Muscle of back (tissue), 13 donors: ENCODE measurements at places on chromosomes 11 and 22. TPM values are rescaled to one million over a fixed set of nuclear protein-coding genes. Genes with fewer than 3 reads are reported as not detected.

DNA sequence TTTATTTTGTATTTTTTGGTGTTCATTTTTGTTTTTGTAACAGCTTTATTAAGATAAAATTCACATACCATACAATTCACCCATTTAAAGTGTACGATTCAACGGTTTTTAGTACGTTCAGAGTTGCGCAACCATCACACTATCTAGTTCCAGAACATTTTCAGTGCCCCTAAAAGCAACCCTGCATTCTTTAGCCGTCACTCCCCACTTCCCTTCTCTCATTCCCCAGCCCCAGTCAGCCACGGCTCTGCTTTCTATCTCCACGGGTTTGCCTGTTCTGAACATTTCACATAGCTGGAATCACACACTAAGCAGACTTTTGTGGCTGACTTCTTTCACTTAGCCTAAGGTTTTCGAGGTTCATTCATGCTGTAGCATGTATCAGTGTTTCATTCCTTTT is 9.6 kb upstream of the KCNQ1OT1 start:
- no peak for DNase-seq

C11orf91 gene
- polyA plus RNA-seq = not detected

DNA sequence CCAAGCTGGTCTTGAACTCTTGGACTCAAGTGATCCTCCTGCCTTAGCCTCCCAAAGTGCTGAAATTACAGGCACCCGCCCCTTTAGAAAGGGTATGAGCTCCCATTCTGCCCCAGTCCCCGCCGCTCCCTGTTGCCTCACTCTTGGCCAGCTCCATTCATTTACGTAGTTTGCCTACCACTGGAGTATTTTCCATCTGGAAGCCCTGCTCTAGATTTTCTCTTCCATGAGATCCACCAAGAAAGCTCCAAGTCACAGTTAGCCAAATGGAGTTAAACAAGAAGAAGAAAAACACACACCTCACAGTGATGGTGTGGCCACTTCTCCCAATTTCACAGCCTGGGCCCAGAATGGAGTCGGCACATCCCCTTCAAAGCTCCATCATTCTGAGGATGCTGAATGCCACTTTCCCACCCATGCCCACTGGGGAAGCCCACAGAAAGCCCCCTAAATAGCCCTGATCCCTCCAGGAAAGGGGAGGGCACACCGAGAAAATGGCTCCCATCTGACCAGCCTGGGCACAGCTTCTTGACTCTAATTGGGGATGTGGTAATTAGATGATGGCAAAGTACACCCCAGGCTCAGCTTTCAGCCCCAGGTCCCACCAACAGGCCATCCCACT is 381.2 kb downstream of the MN1 start:
- peak; percentile 38 for DNase-seq

DNA sequence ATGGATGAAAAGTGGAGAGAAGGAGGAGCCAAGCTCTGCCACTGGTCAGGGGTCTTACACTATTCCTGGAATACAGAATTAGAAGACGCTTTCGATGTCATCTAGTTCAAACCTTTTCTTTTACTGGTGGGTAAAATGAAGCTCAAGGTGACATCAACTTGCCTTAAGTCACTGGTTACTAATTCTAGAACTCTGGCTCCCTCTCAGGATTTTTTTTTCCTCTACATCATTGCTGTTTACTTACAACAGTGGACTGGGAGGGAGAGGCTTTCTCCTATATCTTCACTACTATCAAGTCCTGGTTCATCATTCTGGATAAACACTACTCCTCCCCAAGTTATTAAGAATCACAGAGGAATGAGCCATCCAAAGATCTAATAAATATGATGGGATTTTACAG is 82.9 kb downstream of the ETS1 start:
- DNase-seq = no peak

- peak; percentile 52 for DNase-seq
Observed at GRCh38 chr11:86688398-86689179, 16.2 kb upstream of the ME3 start.

GRCh38 chr11:74815966-74816365 is 67.3 kb downstream of the RNF169 start:
- DNase-seq = no peak

GRCh38 chr11:108933630-108934029 is 268.8 kb downstream of the DDX10 start:
- DNase-seq = no peak

DNA sequence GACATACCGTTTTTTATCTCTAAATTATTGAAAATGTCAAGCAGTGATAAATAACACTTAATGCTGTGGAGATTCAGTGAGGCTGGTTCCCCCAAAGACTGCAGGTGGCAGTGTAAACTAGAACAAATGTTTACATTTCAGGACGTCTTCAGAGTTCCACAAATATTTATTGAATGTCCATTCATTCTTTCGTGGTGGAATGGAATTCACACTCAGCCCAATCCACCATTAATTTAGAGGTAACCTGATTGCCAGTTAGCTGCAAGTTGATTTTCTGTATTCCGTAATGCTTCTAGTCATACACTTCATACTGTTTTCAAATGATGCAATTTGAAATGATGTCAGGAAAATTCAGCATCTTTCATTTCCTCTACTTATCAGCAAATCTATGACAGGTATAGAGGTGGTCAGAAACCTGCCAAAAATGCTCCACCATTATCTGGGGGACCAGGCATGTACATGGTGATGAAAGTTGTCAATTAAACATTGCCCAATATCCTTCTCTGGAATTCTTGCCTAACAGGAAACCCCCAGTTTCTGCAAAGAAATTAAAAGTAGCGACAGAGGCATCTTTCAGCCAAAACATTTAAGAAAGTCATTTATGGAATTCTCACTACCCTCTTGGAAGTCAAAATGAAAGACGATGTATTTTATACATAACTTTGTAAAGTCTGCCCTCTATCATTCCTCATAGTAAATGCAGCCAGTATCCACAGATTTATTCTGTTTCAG is 94.3 kb upstream of the BMAL1 start:
- DNase-seq = peak; percentile 11

SPDYC gene
- polyA plus RNA-seq = not detected

DNA sequence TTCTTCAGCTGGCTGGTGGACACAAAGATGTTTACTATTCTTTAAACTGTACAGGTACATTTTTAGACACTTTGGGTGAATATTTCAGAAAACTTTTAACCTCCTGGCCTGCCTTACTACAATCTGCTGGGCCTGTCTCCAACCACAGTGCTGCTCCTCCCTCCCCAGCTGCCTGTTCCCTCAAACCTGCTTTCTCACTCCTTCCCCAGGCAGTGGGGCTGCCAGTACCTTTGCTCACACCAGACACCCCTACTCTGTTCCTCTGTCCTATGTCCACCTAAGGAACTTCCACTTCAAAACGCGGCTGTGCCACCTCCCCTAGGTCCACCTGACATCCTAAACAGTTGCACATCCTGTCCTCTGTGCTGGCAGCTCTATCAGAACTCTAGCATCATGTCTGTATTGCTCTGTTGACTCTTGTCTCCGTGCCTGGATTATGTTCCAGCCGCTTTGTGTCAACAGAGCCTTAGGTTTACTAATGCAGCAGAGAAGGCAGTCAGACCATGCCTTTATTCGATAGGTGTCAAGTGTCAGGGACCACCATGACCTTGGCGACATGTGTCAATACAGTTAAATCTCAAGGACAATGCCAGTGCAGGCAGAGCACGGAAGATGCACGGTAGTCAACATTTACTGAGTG is 13.4 kb downstream of the ZP1 start:
- DNase-seq = peak; percentile 57

DNA sequence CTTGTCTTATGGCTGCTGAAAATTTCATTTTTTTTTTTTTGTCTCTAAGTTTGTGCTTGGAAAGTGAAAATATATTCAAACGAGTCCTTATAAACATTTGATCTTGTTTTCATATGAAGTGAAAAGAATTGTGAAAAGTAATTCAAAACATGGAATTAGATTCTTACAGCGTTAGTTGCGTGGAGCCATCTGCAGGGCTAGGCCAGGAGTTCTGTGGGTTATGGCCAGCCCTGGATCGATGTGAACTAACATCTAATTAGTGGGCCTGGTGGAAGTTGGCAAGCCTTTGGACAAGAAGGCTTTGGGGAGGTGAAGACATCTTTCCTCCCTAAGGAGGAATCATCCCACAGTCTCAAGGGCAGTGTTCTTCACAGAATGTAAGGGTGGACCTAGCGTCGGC is 37.2 kb downstream of the PARVA start:
- DNase-seq = no peak

- DNase-seq = no peak
Observed at GRCh38 chr22:44894782-44895181, 115.0 kb downstream of the PHF21B start.

OR51B4 gene
- not detected for polyA plus RNA-seq

SPCS2 gene
- 125 TPM for polyA plus RNA-seq

DNA sequence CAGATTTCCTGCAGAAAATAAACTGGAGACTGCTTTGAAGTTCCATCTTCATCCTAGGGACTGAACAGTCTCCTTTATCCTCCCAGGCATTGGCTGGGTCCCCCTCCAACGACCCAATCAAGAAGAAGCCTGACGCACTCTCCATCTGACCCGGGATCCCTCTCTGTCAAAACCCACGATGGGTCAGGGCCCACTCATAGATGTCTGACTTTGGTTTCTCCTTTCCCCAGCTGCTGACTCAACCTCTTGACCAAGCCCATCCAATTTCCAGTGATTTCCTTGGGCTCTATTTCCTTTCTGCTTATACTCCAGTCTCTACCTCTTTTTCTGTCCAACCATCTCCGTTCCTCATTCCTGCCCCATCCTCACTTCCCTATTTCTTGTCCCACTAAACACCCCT is 189.7 kb downstream of the MIAT start:
- no peak for DNase-seq
